GM12891 (cell line): ENCODE measurements at places on chromosomes 5 and 9.

- DNase-seq = no peak
Observed at GRCh38 chr9:70829591-70830265, 291.7 kb downstream of the TRPM3 start.

GRCh38 chr5:142529626-142530278 is 156.1 kb downstream of the FGF1 start:
- no peak for DNase-seq

- DNase-seq = no peak
Observed at GRCh38 chr5:5293029-5293428, 129.4 kb upstream of the ICE1 start.

DNA sequence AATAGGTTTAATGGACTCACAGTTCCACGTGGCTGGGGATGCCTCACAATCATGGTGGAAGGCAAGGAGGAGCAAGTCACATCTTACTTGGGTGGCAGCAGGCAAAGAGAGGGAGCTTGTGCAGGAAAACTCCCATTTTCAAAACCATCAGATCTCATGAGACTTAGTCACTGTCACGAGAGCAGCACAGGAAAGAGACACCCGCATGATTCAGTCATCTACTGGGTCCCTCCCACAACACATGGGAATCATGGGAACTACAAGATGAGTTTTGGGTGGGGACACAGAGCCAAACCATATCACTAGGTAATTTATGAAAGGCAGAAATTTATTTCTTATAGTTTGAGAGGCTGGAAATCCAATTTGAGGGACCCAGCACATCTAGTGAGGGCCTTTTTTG is 40.0 kb downstream of the MTREX start:
- no peak for DNase-seq

DNA sequence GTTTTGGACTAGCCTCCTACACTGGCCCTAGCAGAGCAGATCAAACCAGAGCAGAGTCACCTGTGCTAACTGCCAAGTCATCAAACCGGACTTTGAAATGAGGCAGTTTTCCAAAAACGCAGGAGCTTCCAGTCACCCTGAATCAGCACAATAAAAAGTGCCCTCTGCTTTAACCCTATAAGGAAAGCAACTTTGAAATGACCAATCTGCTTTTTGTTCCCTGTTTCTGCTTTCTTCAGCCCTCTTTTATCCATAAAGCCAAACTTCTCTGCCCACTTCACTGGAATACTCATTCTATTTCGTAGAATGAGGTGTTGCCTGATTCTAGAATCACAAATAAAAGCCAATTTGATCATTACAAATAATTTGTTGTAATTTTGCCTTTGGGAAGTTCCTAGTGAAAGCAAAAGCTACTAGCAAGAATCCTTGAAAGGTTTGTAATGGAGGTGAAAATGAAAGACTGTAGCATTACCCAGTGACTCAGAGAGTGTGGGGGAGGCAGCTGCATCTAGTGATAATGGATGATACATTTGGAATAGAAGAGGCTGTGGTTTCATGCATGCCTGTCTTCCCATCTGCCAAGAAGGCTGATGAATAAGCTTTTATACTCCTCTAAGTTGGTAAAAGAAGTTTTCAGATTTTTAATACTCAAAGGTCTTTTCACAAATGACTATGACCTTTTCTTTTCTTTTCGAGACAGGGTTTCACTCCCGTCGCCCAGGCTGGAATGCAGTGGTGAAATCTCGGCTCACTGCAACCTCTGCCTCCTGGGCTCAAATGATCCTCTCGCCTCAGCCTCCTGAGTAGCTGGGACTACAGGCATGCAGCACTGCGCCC is 14.9 kb downstream of the SPAAR start:
- no peak for DNase-seq

DNA sequence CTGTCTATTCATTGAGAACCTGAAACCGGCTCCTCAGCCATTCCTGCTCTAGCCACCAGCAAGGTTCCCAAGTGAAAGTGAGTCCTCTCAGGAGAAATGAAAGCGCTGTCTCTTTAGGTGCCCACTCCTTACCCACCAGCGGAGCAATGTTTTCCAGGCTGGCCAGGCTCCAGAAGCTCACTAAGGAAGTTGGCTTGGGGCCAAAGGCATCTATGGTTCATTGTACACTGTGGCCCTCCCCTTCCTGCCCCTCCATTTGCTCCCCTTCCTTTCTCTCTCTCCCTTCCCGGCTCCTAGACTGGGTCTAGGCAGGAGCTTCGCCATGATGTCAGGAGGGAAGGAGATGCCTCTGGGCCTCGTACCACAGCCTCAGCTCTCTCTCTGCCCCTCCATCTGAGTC is 1.1 kb upstream of the GABRP start:
- no peak for DNase-seq

- DNase-seq = no peak
Observed at GRCh38 chr9:26904070-26904469, 11.5 kb upstream of the CAAP1 start.

- no peak for DNase-seq
Observed at GRCh38 chr5:43190755-43191603, 1.0 kb upstream of the NIM1K start.
